ENCODE measurements at places on chromosomes 13 and 19.

DNA sequence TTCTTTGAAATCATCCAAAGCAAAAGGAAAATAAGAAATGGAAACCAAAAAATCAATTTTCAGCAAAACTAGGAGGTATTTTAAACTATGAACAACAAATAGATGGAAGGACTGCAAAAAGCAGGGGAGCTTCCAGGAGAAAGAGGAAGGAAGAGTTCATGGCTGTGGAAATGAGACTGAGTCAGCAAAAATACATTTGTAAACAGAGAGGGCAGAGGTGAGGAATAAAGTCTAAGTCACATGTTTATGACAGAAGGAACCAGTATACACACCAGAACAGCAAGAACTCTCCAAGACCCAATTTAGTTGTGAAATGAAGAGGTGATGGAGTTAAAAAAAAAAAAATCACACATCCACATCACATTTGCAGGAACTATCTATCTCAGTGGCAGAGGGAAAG lies 69.6 kb downstream of the RNASEH2B start:
- DNase-seq = no peak

GRCh38 chr19:17490411-17490810 lies 20.1 kb downstream of the SLC27A1 start:
- no peak for DNase-seq

DNA sequence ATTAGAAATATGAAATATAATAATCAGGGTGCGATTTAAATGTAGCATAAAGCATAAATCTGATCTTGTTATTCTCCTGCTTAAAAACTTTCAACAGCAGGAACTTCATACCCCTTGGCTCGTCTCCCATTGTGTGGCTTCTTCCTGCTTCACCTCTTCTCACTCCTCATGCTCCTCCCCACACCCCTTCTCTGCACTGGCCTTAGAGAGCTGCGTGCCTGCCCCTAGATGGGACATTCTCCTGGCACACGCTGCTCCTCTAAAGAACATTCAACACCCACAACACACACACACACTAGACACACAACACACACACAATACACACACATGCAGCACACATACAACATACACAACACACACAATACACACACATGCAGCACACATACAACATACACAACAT lies 104.6 kb upstream of the RAP2A start:
- DNase-seq = no peak

GRCh38 chr13:97224544-97225300 lies 2.6 kb downstream of the MBNL2 start:
- DNase-seq = no peak

- DNase-seq = no peak
Observed at GRCh38 chr19:14550201-14550754, 20.9 kb downstream of the TECR start.

- no peak for DNase-seq
Observed at GRCh38 chr19:41604831-41605230, 22.0 kb downstream of the CEACAM4 start.

- no peak for DNase-seq
Observed at GRCh38 chr13:109743706-109744453, 42.5 kb downstream of the IRS2 start.

Data from activated T-helper 1 cell treated with Interleukin-2 at 50 U/mL for 16 hours (primary cell).